ENCODE measurements at places on chromosomes 7 and 10.

- no peak for DNase-seq
Observed at GRCh38 chr7:104777301-104777800, 236.7 kb upstream of the KMT2E start.

DNA sequence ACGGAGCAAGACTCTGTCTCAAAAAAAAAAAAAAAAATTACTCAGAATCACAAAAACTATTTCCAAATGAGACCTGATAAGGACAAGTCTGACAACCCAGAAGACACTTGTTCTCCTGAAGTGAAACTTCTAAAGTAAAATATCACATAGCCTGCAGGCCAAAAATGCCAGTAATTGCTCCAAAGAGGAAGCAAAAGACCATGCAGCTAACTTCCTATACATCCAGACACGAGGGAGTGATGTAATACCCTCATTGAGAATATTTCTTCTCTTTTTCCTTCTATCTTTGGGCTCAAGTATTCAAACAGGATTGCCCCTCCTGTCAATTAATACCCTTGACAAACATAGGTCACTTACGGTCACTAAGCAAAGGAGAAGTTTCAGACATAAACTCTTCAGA is 31.2 kb downstream of the ARMH3 start:
- no peak for DNase-seq

GRCh38 chr7:23212841-23213240 is 31.0 kb downstream of the NUP42 start:
- DNase-seq: no peak

GRCh38 chr10:93745408-93746065 is 12.2 kb upstream of the LGI1 start:
- DNase-seq: no peak

DNA sequence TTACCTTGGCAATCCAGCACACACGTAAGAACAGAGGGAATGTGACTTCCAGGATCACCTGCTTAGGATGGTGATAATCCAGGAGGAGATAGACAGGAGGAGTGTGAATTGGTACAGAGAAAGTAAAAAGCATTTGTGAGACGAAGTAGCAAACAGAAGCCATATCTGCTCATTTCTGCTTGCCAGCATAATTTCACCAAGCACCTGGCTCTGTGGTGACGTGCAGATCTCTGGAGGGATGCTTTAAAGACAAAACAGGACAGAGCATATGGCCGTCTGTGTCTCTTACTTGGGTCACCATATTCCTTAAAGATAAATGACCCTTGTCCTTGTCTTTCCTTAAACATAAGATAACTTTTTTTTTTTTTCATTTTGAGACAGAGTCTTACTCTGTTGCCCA is 90.2 kb upstream of the ARHGAP21 start:
- DNase-seq: no peak

DNA sequence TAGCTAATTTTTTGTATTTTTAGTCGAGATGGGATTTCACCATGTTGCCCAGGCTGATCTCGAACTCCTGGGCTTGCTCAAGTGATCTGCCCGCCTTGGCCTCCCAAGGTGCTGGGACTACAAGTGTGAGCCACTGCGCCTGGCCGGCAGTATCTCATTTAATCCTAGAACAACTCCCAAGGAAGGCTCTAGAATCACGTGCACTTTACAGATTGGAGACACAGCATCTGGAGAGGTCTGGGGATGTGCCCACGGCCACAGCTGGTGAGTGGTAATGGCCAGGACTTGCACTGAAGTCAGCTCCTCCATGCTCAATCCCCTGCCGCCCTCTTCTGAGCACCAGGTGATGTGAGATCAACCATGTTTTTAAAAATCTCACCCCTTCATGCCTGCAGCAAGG is 43.1 kb downstream of the CARD11 start:
- DNase-seq: no peak
